Inflammatory macrophage treated with lipopolysaccharide for 4 hours (primary cell): ENCODE measurements at places on chromosomes 6 and 20.

- no peak for DNase-seq
Measured at GRCh38 chr6:14360565-14360964, 243.0 kb downstream of the CD83 start.

DNA sequence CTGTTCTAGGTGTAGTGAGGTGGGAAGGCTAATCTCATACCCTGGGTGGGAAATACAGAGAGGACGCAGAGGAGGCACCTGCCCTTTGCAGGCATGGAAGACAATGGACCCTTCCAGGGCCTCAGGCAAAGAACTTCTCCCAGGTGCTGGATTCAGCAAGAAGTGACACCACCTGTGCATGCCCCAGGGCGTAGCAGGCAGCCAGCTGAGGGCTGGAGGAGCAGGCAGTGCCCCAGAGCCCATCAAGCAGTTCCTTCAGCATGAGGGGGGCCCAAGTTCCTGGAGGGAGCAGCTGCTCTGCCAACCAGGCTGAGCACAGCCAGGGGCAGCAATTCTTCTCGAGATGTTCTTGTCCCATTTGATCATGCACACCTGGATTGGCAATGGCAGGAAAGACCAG, 170.3 kb upstream of the PDE10A start:
- DNase-seq: no peak

GRCh38 chr6:26233649-26234420, 131.2 kb upstream of the BTN3A2 start:
- DNase-seq: peak; percentile 74

- DNase-seq: no peak
Measured at GRCh38 chr20:47230811-47231256, 125.7 kb downstream of the ZMYND8 start.

DNA sequence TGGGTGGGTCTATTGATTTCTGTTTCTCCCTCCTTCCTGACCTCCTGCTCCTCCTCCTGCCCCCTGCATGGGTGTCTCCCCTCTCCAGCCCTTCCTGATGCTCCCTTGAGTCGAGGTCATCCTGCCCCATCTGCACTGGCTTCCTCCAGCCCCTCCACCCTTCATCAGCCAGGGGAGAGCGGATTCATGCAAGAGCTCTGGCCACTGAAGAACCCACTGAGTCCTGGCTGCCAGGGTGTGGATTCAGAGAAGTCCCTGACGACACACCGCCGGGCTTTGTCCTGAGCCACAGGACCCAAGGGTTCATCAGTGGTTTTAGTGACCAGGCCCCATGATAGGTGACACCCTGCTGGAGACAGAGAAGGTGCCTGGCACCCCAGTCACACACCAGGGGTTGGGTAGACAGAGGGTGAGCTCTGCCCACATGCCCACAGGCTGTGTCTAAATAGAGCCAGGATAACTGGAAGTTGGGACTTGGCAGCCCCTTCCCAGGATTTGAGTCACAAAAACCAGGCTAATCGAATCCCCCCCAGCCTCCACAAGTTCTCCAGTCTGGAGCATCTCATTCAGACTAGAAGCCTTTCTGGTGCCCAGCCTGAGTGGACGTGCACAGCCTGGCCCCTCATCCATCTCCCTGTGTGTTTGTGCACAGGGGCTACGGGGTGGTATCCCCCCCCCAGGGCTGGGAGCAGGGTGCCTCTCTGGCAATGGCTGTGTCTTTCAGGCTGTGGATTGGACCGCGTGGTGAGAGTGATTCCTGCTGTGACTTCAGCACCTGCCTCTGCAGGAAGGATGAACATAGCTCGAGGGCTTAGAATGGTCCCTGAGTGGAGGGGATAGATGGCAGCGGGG, 1.2 kb downstream of the GFRA4 start:
- no peak for DNase-seq

GRCh38 chr6:89830170-89830809, 610 bp downstream of the CASP8AP2 start:
- no peak for DNase-seq

DNA sequence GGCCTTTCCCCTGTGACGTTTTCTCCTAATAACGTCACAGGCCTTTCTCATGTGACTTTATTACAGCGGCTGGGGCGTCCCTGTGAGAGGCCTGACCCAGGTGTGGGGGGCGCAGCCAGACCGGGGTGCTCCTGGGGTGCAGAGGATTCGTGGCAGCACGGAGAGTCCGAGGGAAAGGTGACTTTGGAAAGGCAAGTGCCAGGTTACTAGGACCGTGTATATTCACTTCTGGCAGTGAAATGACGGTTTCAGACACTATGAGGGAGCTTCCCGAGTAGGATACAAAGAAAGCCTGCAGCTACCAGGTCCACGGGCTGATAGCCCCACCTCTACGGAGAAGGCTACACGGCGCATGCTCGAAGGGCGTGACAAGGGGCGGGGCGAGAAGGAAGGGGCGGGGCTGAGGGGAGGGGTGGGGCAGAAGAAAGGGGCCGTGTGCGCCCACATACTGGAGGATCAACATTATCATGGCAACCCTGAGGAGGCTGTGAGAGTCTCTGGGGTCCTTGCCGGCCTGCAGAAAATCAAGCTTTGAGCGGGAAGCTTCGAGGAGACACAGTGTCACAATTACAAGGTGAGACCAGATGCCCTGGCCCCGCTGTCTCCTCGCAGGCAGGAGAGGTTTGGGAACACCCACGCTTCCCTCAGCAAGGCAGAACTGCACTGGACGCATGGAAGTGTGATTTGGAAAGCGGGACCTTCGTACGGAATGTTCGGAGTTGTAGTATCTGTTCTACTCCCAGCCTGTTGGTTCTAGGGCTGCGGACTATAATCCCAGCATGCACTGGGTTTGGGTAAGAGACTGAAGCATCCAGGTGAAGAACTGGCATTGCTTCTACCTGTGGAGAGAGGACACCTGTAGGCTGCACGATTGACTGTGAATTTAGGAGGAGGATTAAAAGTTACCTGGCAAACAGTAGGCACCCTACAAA, 54.4 kb upstream of the ZNF337 start:
- peak; percentile 18 for DNase-seq

DNA sequence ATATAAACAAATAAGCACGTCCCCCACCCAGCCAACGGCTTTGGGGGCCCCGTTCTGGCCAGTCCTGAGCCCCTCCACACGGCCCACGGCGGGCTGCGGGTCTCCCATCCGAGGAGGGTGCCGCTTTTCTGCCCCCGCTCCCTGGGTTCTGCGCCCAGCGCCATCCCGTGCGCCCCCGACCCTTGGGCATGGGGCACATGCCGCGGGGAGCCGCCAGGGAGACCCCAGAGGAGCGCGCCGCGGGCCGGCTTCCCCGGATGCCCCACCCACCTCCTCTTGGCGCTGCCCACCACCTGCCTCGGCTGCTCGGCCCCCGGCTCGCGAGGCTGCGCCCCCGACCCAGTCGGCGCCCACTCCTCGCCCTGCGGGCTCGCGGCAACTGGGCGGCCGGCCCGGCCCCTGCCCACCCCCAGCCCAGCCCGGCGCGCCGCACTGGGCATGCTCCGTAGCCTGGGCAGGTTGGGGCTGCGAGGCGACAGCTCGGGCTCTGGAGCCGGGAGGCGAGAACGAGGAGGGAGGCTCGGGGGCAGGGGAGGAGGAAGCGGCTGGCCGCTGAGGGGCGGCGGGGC, 570 bp upstream of the PLCB4 start:
- DNase-seq: no peak

GRCh38 chr6:16337295-16337975, 99.0 kb downstream of the GMPR start:
- no peak for DNase-seq

DNA sequence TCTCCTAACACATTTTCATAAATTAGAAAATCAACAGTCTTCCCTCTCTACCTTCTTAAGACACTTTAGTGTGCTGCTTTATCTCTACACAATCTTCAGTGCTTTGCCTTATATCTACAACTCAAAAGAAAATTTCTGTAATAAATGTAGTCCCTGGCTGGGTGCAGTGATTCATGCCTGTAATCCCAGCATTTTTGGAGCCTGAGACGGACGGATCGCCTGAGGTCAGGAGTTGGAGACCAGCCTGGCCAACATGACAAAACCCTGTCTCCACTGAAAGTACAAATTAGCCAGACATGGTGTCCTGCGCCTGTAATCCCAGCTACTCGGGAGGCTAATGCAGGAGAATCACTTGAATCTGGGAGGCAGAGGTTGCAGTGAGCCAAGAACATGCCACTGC, 9.7 kb upstream of the EDN1 start:
- no peak for DNase-seq

- DNase-seq: no peak
Measured at GRCh38 chr6:17478223-17478907, 85.0 kb downstream of the CAP2 start.

DNA sequence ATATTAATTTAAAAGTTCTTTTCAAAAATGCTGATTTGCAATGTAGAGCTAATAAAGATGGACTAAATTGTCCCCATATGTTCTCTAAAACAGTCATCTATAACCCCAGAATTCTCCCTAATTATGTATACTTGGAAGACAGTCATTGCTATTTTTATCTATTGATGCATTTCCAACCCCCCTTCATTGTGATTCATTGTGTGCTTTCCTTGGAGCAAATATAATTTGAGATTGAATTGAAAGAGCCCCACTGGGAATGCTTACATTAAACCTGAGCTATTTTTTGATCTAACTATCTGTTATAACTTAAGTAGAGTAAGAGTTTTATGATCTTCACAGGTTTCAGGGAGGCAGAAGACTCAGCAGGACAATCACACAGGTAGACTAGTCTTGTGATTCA, 73.7 kb upstream of the PTCHD4 start:
- DNase-seq: no peak

- DNase-seq: no peak
Measured at GRCh38 chr20:53621482-53622246, 28.0 kb upstream of the ZNF217 start.

GRCh38 chr6:71510856-71511255, 222.2 kb downstream of the OGFRL1 start:
- DNase-seq: no peak

DNA sequence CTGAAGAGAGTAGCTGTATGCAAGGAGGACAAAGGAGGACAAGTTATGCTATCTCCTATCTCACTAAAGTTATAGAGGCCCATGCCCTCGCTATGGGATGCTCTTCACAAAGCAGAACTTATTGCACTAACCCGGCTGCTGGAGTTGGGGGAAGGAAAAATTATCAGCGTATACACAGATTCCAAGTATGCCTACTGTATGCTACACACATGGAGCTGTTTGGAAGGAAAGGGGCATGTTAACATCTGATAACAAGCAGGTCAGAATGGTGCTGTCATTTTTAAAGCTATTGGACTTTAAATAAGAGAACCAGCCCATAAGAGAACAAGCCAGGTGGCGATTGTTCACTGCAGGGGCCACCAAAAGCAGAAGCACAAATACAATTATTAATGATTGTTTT, 20.3 kb upstream of the BTN3A2 start:
- DNase-seq: no peak

- DNase-seq: no peak
Measured at GRCh38 chr6:158570681-158570962, 10.7 kb downstream of the TMEM181 start.

DNA sequence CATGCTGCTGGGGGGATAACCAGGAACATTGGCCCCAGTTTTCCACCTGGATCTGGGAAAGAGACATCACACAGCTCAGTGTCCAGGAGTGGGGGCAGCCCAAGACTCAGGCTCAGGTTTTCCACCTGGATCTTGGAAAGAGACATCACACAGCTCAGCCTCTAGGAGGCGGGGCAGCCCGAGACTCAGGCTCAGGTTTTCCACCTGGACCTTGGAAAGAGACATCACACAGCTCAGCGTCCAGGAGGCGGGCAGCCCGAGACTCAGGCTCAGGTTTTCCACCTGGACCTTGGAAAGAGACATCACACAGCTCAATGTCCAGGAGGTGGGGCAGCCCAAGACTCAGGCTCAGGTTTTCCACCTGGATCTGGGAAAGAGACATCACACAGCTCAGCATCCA, 361.6 kb downstream of the THBS2 start:
- no peak for DNase-seq

DNA sequence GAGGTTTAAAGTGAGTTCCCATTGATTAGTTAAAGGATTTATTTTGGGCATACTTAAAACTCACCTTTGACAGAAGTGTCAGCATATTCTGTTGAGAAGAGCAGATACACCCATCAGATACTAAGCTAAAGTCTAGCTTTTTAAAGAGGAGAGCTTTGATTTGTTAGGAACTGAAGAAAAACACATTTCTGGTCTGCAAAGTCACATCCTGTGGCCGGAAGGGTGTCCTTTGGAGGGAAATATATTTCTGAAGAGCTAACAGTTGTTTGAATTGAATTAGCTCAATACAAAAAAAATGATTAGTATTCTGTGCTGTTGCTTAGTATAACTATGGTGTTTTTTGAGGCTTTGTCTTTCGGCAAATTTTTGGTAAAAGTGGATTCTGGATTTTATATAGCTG, 302.7 kb downstream of the RFPL4B start:
- no peak for DNase-seq

- no peak for DNase-seq
Measured at GRCh38 chr6:102026649-102027048, 633.1 kb downstream of the GRIK2 start.

DNA sequence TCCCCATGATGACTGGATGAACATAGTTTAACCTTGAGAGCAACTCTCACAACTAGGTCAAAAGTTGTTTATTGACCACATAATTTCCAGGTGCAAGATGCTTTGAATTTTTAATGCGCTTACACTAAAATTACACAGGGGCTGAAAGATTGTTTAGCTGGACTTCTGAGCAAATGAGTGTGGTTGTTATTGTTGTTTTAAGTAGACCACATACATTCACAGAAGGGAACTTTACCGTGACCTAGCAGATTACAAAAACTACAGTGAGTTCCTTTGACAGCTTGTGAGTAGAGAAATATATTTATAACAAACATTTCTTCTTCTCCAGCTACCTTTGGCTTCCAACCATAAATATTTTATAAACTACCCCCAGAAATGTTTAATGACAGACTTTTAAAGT, 178.9 kb downstream of the UST start:
- no peak for DNase-seq

GRCh38 chr6:9192405-9192909, 757.1 kb upstream of the SLC35B3 start:
- DNase-seq: no peak

DNA sequence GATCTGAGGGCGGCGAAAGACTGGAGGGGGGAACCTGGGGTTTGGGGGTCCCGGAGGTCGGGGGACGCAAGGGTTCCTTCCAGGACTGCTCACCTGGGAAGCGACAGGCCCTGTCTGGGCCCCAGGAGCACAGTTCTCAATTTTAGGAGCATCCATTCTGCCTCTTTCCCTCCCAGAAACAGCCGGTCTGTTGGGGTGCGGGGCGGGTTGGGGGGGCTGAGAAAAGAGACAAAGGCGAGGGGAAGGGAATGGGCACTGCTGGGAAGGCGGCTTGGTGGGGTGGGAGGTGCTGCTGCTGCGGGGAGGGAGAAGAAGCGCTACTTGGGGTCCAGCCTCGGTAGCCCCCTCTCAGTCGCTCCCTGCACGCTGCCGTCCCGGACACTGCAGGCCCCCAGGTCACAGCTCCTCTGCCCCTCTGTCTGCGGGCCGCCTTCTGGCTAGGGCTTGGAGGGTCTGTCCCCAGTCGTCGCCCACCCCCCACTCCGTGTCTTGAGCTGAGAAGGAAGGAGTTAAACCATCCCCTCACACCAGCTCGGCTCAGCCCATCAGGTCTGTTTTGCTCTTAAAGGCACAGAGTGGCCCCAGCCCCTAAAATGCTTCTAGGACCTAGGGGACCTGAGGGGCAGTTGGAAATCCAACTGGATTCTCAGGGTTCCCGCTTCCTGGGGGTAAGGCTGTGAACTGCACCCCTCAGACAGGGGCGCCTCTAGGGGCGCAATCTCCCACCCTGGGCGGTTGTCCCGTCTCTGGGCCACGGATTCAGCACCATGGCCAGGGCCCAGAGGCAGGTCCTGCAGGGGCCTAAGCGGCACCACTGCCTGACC, 690 bp downstream of the GDAP1L1 start:
- no peak for DNase-seq
